ENCODE measurements at places on chromosomes 2 and 18. TPM values are rescaled to one million over a fixed set of nuclear protein-coding genes. Genes with fewer than 3 reads are reported as not detected.

- DNase-seq, result no peak
Observed at GRCh38 chr2:145811276-145812164, 1291.6 kb upstream of the ZEB2 start.

DNA sequence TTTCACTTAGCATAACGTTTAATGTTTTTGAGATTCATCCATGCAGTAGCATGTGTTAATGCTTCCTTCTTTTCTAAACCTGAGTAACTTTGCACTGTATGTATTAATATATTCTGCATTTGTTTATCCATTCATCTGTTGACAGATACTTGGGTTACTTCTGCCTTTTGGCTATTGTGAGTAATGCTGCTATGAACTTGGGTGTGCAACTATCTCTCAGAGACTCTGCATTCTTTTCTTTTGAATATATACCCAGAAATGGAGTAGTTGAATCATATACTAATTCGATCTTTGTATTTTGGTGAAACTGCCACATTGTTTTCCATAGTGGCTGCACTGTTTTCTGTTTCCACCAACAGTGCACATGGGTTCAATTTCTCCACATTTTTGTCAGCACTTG is 128.3 kb downstream of the SH3BP4 start:
- no peak for DNase-seq

DNA sequence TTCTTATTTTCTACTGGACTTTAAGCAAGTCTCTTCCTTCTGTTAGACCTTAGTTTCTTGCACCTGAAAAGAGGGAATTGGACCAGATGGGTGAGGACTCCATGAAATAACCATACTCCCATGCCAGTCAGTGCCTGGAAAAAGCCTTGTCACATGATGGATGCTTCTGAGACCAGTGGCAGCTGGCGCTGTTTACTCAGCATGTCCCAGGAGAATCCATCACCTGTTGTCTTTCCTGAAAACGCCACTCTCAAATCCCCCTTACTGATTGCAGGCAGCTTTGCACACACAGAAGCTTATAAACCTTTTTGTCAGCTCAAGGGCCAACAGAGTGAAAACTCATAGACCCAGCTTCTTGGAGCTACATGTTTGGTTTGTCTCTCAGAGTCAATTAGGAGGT is 117.6 kb downstream of the POLE4 start:
- no peak for DNase-seq

- DNase-seq, result no peak
Observed at GRCh38 chr2:65309699-65310098, 82.1 kb downstream of the ACTR2 start.

PRKAG3 gene
- not detected for total RNA-seq

CAPN14 gene
- under 0.01 TPM for total RNA-seq

- no peak for DNase-seq
Observed at GRCh38 chr2:44777036-44777435, 164.5 kb upstream of the SIX3 start.

DNA sequence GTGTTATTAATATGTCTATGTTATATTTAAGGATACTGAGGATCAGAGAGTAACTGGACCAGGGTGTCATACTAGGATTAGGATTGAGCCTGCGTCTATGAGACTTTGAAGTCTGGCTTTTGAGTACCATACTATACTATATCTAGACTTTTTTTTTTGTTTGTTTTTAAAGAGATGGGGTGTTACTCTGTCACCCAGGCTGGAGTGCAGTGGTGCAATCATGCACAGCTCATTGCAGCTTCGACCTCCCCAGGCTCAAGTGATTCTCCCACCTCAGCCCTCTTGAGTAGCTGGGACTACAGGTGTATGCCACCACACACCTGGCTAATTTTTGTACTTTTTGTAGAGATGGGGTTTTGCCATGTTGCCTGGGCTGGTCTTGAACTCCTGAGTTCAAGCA is 66.2 kb upstream of the MAP4K3 start:
- DNase-seq, result no peak

ARHGAP15 gene
- 0.43 TPM for total RNA-seq

DNA sequence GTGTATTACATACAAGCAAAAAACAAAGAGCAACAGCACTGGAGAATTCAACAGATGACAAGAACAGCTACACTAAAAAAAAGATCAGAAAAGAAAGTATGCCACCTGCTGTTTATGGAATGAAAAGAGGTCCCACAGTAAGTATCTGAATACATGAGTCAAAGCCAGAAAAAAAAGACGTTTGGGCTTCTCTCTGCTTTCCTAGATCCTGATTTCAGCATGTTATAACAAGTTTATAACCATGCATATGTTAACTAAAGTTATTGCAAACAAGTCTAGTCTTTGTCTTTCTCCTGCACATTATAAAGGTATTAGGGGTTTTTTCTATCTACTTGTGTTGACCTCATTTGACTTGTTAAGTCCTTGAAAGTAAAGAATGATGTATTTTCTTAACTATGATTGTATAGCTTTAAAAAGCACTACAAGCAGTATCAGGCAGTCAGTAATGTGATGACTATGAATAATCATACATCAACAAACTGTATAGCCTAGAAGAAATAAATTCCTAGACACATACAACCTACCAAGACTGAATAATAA is 108.5 kb upstream of the COL5A2 start:
- DNase-seq, result peak; percentile 86

- DNase-seq, result no peak
Observed at GRCh38 chr2:109700680-109701274, 86.6 kb downstream of the SOWAHC start.

MBP gene
- total RNA-seq, result 3.9 TPM

DNA sequence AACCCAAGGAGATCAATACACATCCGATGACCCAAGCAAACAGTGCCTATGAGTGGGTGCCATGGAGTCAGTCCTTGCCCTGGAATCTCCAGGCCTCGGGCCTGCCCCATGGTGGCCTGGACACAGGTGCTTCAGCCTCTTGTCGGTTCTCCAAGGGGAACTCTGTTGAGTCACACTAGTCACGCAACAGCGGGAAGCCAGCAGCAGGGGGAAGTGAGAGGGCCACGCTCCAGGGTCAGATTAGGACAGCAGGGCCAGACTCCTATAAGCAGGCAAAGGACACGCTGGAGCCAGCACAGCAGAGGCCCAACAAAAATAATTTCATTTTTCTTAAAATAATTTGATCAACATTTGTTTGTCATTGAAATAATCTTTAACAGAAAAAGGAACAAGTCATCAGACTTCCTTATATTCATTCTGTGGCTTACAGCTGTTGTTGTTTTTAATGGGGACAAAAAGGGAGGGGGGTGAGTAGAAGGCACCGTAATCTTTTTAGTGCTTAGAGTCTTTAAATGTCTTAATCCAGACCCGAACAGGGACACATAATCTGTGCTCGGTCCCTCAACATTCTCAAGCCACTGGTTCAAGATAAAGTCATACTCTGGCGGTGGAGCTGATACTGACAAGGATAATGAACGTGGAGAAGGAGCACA is 16.4 kb upstream of the ARMC9 start:
- peak; percentile 79 for DNase-seq

CXCR2 gene
- not detected for total RNA-seq
